Colonic mucosa (tissue), 4 donors: ENCODE measurements at places on chromosomes 5 and 9. TPM values are rescaled to one million over a fixed set of nuclear protein-coding genes. Genes with fewer than 3 reads are reported as not detected.

- peaks cover 4% of the 10 kb centered on the region for H3K36me3 ChIP-seq
- DNase-seq: no peak
- H3K4me1 ChIP-seq: peaks cover 11% of the 10 kb centered on the region
- H3K4me3 ChIP-seq: peak overlapping the region; percentile 97
- H3K27me3 ChIP-seq: no peaks in the 10 kb centered on the region
Measured at GRCh38 chr9:136437839-136438547, 1.7 kb downstream of the INPP5E start.

- no peak for DNase-seq
- H3K36me3 ChIP-seq: no peaks in the 10 kb centered on the region
- H3K4me1 ChIP-seq: no peaks in the 10 kb centered on the region
- H3K4me3 ChIP-seq: no peak overlapping the region
- no peak overlapping the region for H3K27ac ChIP-seq
Measured at GRCh38 chr9:3342159-3342777, 183.5 kb downstream of the RFX3 start.

BTNL3 gene
- 38.0 TPM for total RNA-seq

DNA sequence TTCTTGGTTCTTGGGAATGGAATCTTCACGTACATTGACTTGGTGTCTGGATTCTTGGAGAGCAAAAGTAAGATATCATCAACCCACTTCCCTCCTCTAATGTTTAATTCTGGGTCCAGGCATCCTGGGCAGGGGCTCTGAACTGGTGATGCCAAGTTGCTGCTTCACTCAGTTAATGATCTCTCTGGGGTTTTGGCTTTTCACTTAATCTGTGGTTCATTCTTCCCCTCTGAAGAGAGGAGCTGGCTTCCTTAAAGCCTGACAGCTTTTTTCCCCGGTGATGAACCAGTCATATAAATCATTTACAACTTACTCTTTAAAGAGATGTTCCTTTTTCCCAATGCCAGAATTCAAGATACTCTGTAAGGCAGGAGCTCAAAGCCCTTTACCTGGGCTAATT lies 65.9 kb downstream of the ARHGAP26 start:
- H3K27ac ChIP-seq: no peak overlapping the region
- no peaks in the 10 kb centered on the region for H3K36me3 ChIP-seq
- peaks cover 6% of the 10 kb centered on the region for H3K4me1 ChIP-seq
- DNase-seq: no peak

DNA sequence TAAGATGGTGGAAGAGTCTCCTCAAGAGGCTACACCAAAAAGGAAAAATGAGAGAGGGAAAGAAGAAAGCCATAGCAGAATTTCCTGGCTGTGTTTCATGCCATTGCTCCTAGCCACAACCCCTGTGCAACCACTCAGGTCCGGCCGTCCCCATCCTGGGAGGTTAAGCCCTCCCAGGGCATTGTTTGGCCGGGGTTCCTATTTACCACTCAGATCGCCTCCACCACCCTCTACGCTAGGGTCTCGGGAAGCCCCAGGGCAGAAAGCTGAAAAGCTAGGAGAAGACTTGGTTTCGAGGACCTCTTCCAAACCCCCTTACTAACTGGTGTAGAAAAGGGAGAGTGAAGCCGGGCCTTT lies 715 bp downstream of the RC3H2 start:
- H3K4me1 ChIP-seq: no peaks in the 10 kb centered on the region
- DNase-seq: peak; percentile 44

AGXT2 gene
- 0.16 TPM for total RNA-seq
